ENCODE measurements at places on chromosomes 1 and 21.

GRCh38 chr1:229064320-229065168, 206.4 kb upstream of the RAB4A start:
- DNase-seq, result no peak

DNA sequence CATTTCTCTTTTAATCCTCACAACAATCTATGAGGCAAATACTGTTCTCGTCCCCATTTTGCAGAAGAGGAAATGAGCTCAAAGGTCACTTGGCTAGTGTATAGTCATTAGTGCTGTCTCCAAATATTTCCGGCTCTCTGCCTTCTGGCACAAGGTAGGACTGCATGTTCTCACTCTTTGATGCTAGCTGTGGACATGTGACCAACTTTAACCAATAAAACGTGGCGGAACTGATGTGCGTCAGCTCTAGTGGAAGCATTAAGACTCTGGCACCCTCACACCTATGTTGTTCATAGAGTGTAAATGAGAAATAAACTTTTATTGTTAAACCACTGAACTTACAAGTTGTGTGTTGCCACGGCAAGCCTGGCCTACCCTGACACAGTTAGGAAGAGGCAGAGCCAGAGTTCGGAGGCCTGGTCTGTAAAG, 5.0 kb upstream of the KIF21B start:
- no peak for DNase-seq

DNA sequence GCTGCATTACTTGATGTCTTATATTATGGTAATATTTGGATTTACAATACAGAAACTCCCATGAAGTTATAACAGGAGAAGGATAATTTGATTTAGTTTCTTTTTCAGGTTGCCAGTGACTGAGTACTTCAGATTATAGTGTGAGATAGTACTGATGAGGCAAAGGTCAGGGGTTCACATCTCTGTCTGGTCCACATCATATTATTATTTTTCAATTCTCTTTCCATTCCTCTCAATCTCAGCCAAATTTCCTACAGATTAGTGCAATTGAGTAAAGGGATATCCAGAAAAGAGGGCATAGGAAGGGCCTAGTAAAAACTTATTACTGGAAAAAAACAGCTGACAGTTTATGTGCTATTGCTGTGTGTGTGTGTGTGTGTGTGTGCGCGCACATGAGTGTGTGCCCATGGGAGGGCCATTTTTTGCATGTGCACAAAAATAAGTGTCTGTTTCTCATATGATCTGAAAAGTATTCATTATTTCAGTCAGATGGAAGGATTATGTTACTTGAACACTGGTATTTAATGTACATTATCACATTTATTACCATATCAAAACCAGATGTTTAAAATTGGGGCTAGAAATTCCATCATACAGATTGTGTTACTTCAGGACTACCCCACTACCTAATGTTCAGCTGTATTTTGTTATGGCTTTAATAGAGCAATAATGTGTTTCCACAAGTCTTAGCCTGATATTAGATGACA, 78.3 kb upstream of the KCNK2 start:
- DNase-seq, result no peak

DNA sequence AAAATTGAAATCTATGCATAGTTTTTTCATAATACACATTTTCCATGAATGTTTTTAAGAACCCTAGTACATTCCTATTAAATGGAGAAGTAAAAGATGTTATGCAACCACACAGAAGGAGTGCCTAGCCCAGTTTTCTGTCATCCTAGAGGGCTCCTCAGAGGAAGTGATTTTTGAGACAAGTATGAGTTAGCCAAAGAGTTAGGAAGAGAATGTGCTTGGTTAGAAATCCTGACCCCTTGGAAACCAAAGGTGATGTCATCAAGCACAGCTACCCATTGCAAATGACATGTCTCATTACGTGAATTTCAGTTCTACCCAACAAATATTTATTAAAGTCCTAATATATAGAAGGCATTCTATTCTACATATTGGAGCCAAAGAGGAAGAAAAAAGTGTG, 88.9 kb upstream of the TNFSF4 start:
- no peak for DNase-seq
